Mesangial cell (primary cell): ENCODE measurements at places on chromosomes 3 and 15. TPM values are rescaled to one million over a fixed set of nuclear protein-coding genes. Genes with fewer than 3 reads are reported as not detected.

The GPR176 gene
- 54.9 and 61.6 TPM in 2 replicates for total RNA-seq

The DUOX2 gene
- total RNA-seq = not detected in 2 replicates

The KLHL6 gene
- not detected in 2 replicates for total RNA-seq

The ATP2B2 gene
- total RNA-seq = not detected in 2 replicates

The CACNA1D gene
- 0.49 and 8.0 TPM in 2 replicates for total RNA-seq

The CCR8 gene
- not detected in 2 replicates for total RNA-seq

The ESYT3 gene
- 1.5 and 1.6 TPM in 2 replicates for total RNA-seq

The OIP5 gene
- total RNA-seq = 1.8 and 27.9 TPM in 2 replicates

The ABTB1 gene
- total RNA-seq = 4.4 and 36.8 TPM in 2 replicates

The CLDN1 gene
- 84.9 and 98.0 TPM in 2 replicates for total RNA-seq
